ENCODE measurements at places on chromosomes 3 and 15.
A peak's percentile ranks its signal among the peaks of the same experiment; 100 is the strongest.

GRCh38 chr3:45981346-45982074, 14.1 kb downstream of the FYCO1 start:
- no peak for DNase-seq

DNA sequence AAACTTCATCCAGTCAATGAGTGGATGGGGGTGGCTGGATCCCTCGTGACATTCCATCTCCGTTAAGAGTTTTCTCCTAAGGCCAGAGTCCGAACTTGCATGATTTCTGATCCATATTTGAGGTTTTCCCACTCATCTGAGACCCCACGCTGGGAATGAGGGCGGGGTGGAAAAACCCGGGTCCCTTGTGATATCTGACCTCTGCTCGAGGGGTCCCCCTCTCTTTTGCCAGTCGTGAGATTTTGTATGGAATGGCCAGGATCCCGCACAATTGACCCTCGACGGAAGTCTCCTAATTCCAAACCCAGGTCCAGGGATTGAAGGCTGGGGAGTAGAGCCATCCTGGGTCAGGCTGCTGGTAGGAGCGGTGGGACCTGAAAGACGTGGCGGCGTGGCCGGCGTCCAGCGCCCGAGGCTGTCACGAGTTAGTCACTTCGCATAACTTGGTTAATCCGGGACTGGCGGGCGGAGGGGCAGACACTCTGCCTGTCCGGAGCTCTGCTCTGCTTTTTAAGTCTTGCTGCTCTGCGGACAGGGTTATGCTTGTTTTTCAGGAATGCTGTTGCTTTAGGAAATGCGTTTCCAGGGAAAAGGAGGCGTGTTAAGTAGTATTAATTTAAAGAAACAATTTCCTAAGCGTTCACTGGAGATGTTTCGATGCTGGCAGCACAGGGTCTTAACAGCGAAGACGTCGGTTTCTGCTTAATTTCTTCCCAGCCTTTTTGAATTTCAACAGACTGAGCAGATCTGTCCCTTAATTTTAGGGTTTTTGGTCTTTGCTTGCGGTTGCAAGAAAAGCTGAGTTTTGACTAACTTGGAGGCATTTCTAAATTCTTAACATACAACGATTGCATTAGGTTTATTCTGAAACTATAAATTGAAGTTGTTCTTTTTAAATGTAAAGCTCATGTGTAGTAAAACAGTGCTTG, 69.7 kb upstream of the LRRFIP2 start:
- peak; percentile 18 for DNase-seq

DNA sequence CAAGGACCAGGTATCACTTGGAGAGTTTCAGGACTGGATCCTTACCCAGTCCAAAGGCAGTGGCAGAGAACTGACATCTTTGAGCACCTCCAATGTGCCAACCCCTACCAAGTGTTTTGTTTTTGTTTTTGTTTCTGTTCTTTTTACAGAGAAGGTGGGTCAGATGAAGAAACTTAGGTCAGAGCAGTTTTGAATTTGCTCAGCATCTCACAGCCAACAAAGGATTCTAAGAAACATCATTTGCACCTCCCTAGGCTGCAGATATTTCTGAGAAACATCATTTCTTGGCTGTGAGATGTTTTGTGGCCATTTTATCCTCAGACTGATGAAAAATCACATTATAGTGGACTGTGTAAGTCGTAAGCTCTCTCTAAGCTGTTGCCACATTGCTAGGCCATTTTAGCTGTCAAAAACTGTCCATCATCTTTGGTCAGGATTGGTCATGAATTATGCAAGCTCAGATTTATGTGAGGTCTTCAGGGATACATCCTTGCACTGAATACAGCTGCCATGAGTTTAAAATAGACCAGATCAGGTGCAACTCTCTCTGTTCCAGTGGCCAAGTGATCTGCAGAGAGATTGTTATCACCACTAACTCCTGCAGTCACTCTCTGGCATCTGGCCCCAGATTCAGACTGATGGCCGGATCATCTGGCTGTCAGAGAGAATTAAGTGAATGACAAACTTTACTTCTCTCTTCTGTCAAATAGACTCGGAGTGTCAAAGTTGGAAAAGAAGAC, 341.5 kb downstream of the EPHB1 start:
- DNase-seq: no peak

- DNase-seq: no peak
Observed at GRCh38 chr3:44509393-44509921, 32.0 kb upstream of the ZNF445 start.

DNA sequence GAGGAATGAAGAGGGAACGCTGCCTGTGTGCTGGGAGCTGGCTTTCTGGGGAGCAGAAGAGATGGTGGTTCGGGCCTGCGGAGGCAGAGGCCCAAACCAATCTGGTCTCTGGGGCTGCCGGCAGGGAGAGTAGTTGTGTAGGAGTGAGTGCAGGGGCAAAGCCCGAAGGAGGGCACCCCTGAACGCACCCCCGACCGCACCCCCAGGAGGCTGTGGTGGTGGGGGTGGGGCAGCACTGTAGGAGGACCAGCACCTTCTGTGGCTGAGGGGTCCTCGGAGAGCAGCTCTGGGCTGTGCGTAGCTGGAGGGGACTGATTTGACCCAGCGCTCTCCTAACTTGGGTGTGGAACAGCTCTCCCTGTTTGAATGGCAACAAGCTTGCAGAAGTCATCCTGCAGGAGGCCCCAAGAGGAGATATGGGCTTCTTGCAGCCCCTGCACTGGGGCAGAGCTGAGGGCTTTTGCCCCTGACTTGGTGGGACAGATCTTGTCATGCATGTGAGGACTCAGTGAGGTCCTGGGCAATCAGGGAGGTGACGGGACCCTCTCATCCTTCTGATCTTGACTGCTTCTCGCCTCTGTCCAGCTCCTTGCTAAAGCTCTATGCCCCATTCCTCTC, 26.1 kb downstream of the C15orf39 start:
- DNase-seq: no peak

DNA sequence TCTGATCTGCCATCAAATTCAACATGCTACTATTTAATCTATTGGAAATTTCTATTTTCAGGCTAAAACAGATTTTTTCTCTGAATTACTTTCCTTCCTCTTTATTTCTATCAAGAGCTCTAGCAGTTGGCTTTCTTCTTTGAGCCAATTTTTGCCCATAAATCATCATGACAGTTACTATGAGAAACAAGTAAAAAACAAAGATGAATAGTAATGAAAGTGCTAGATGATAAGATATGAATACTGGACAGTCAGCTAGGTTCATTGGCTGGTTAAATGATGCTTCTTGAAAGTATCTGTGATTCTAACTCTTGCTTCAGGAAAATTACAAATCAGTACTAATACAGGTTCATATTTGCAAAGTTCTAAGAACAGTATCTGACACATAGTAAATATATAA, 38.6 kb upstream of the NANOGP8 start:
- no peak for DNase-seq

GRCh38 chr3:192864941-192865340, 52.7 kb downstream of the MB21D2 start:
- DNase-seq: no peak

DNA sequence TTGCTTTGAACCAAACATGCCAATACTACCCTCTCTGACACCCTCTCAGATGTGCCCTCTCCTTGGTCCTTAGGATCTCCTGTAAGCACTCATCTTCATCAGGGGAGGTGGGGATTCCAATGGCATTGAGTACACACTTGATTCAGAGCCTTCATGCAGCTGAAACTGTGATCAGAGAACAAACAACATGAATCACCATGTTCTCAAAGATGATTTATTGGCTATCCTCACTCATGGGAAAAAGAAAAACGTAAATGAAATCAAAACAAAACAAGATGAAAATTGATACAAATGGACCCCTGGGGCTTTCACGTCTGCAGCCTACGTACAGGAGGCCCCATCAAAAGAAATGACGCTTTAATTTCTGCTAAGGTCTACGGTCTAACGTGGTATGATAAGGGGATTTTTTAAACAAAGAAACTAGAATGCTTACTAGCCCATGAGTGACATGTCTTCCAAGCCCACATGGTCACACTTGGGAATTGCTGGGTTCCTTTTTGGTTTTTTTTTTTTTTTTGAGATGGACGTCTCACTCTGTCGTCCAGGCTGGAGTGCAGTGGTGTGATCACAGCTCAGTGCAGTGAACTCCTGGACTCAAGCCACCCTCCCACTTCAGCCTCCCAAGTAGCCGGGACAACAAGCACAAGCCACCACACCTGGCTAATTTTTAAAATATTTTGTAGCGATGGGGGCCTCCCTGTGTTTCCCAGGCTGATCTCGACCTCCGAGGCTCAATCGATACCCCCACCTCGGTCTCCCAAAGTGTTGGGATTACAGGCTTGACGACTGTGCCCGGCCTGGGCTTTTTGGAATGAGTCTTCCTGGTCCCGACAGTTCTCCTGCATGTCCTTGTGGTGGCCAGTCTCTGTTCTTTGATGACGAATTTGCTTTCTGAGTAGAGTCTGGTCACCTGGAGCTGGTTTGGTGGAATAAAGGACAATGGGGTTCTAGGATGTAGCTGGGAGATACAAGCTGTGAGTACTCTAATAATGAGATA, 202.6 kb downstream of the XXYLT1 start:
- no peak for DNase-seq

- DNase-seq: no peak
Observed at GRCh38 chr3:12138044-12138443, 20.7 kb downstream of the TIMP4 start.

GRCh38 chr3:170196833-170197232, 15.3 kb upstream of the PHC3 start:
- no peak for DNase-seq

DNA sequence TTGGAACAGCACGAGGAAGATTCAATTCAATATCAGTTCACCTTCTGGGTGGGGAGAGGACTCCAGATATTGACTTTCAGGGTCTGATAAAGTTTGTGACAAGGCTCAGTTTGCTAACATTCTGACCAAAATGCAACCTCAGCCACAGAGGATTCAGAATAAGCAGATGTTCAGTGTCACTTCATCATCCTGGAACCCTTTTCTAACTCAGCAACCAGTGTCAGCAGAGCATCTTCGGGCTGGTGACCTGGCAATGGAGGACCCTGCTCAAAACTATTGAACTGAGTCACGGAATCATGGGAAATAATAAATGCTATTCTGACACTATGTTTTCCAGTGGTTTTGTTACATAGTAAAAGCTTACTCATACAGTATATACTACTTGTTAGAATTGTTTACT, 433.4 kb upstream of the CFAP20DC start:
- DNase-seq: no peak

GRCh38 chr3:83821506-83821905, 1137.3 kb upstream of the CADM2 start:
- no peak for DNase-seq

- no peak for DNase-seq
Observed at GRCh38 chr3:95508124-95508523, 1306.3 kb upstream of the EPHA6 start.
